ENCODE measurements at places on chromosomes 1 and 21.
A peak's percentile ranks its signal among the peaks of the same experiment; 100 is the strongest.

- no peak for DNase-seq
- H3K27me3 ChIP-seq: no peaks in the 10 kb centered on the region
- H3K4me3 ChIP-seq: no peak overlapping the region
- no peak overlapping the region for H3K27ac ChIP-seq
- peaks cover 5% of the 10 kb centered on the region for H3K4me1 ChIP-seq
These were observed 243.4 kb downstream of the NUF2 start for GRCh38 chr1:163565166-163565565.

DNA sequence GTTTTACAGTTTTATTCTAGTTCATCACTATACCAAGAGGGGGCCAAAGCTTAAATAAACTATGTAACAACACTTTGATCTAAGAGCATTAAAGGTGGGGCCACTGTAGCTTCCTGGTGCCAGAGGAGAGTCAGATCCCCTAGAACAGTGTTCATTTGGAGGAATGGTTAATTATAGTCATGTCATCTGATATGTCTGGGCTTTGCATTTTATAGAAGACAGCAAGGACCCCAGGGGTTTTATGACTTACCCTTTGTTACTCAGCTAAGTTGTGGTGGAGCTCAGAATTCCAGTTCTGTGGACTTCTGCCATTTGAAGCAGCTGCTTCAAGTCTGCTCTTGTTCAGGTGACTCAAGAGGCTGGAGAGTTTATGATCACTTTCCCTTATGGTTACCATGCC lies 16.7 kb downstream of the KDM4A start:
- no peaks in the 10 kb centered on the region for H3K4me1 ChIP-seq
- DNase-seq: no peak
- H3K4me3 ChIP-seq: no peak overlapping the region
- no peaks in the 10 kb centered on the region for H3K27me3 ChIP-seq
- H3K36me3 ChIP-seq: peaks cover 96% of the 10 kb centered on the region

DNA sequence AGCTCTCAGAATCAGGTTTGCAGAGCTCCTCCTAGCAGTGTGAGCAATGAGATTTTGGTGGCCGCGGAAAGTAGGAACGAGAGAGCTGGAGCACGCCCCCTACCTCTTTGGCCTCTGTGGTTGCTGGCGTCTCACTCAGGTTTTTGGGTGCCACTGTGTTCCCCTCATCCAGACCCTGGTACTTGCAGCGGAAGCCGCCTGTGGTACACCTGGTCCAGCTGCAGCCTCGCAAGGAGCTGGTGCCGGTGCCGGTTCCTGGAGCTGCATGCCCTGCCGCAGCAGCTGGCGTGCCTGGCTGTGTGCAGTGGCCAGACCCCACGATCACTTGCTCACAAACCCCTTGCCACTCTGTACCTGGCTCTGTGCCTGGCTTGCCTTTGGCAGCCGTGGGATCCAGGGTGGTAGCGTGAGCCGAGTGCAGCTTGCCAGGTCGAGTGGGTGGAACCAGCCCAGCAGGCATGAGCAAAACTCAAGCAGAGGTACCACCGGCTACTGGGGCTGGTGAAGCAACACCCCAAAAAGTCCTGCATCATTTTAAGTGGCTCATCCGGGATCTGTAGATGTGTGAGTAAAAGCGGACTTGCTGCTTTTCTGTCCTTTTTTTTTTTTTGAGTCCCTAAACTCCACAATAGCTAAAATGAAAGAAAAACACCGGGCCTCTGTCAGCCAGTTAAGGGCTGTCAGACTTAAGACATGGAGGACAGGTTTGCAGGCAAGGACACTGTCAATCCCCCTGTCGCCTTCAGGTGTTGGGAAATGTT lies 844.9 kb downstream of the KCNT2 start:
- H3K4me1 ChIP-seq: no peaks in the 10 kb centered on the region
- no peak overlapping the region for H3K4me3 ChIP-seq
- H3K27me3 ChIP-seq: no peaks in the 10 kb centered on the region
- no peak overlapping the region for H3K27ac ChIP-seq
- peak; percentile 44 for DNase-seq

- H3K4me3 ChIP-seq: no peak overlapping the region
- DNase-seq: no peak
- no peak overlapping the region for H3K27ac ChIP-seq
- H3K27me3 ChIP-seq: no peaks in the 10 kb centered on the region
These were observed 341.0 kb upstream of the USP24 start for GRCh38 chr1:55555956-55556725.

DNA sequence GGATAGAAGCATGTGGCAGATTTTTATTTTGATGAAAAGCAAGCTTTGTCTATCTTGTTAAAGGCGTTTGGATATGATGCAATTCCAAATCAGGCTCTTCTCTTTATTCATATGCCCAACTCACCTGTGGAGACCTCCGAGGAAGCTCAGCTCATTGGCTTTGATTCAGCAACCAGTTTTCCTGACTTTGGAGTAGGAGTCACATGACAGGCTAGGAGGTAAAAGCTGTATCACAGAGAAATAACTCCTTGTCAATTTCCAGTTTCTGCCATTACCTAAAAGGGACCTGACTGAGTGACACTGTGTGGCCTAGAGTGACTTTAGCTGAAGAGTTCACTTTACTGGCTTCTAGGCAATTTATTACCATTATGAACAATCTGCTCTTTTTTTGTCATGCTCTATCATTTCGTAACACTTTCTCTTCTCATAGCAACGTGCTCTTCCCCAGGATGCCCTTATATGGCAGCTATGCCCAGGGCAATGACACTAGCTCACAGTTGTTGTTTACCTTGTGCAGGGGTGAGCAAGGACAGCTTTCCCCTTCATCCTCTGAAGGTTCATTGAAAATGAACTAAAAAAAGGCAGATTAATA lies 107.2 kb downstream of the KCNK1 start:
- H3K27ac ChIP-seq: no peak overlapping the region
- no peak overlapping the region for H3K4me3 ChIP-seq
- no peaks in the 10 kb centered on the region for H3K27me3 ChIP-seq
- H3K4me1 ChIP-seq: no peaks in the 10 kb centered on the region
- peaks cover 3% of the 10 kb centered on the region for H3K36me3 ChIP-seq

- H3K36me3 ChIP-seq: no peaks in the 10 kb centered on the region
- H3K4me1 ChIP-seq: no peaks in the 10 kb centered on the region
- no peak overlapping the region for H3K4me3 ChIP-seq
- DNase-seq: no peak
- no peak overlapping the region for H3K27ac ChIP-seq
These were observed 1.7 kb downstream of the RLF start for GRCh38 chr1:40162753-40163441.

DNA sequence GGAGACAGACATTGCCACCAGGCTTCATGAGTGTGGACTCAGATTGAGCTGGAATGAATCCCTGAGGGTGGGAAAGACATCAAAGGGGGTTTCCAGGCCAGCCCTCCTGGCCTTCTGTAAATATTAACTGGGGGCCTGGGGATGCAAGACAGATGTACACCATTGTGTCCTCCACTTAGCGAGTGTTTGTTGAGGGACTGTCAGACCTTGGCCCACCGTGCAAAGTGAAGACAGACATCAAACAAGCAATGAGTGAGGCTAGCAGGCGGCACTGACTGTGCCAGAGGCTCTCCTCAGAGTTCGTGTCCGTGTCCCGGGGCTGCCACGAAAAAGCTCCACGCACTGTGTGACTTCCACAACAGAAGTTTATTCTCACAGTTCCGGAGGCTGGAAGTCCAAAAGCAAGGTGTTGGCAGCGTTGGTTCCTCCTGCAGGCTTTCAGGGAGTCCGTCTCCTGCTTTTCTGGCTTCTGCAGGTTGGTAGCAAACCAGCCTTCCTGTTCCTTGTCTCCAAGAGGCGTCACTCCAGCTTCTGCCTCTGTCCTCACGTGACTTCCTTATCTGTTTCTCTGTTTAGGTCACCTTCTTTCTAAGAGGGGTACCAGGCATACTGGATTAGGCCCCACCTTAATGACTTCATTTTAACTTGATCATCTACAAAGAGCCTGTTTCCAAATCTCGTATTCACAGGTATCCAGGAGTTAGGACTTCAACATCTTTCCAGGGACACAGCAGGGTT lies 59.1 kb downstream of the DISP3 start:
- no peaks in the 10 kb centered on the region for H3K27me3 ChIP-seq
- no peak for DNase-seq
- H3K36me3 ChIP-seq: no peaks in the 10 kb centered on the region
- no peak overlapping the region for H3K4me3 ChIP-seq
- H3K27ac ChIP-seq: no peak overlapping the region

DNA sequence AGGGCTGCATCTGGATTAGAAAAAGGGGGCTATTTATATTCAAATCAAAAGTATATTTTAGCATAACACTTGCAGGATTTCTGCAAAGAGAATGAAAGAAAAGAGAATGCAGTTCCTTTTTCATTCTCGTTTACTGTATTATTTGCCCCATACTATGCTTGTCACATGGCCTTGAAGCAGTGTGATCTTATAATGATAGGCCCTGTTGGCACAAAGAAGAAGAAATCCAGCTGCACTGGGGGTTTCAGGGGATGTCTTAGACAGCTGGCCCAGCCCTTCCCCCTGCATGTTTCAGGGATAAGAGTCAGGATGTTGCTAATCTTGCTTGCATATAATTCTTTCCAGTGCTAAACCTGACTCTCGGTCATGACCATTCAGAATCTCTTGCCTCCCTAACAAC lies 369.5 kb downstream of the SEC16B start:
- H3K36me3 ChIP-seq: no peaks in the 10 kb centered on the region
- no peak overlapping the region for H3K4me3 ChIP-seq
- no peak for DNase-seq
- H3K4me1 ChIP-seq: no peaks in the 10 kb centered on the region

DNA sequence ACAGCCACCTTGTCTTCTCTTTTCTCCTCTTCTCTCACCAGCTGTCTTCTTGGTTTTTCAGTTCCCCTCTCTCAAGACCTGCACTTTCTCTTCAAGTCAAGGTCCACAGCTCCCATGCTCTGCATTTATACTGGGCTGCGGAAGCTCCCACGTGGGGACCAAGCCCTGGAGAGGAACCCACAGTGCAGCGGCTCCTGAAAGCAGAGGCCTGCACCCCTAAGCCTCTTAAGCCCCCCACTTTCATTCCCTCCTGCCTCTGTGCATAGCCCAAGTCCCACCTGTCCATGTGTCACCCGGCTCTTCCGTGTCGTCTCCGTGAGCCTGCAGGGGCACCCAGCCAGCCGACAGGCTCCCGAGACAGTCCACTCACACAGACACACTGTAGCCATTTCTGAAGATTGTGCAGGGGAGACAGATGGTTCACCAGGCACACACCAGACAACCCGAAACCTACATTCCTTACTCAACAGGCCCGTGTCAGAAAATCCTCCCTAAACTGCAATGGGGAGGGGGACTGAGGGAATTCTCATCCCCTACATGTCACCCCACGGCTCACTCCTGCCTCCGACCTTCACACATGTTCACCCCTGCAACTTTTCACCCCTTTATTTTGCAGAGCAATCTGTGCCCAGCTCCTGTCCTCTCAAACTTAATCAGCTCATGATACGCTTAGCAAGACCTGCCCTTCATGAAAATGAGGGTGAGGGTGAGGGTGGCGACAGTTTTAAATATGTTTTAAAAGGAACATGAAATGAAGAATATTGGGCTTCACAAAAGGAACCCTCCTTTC lies 6.3 kb downstream of the MX2 start:
- no peaks in the 10 kb centered on the region for H3K36me3 ChIP-seq
- H3K4me3 ChIP-seq: no peak overlapping the region
- no peaks in the 10 kb centered on the region for H3K4me1 ChIP-seq
- no peaks in the 10 kb centered on the region for H3K27me3 ChIP-seq
- H3K27ac ChIP-seq: no peak overlapping the region

GRCh38 chr21:38927776-38928175 lies 122.0 kb downstream of the ETS2 start:
- H3K36me3 ChIP-seq: no peaks in the 10 kb centered on the region
- H3K4me1 ChIP-seq: no peaks in the 10 kb centered on the region
- no peak overlapping the region for H3K27ac ChIP-seq
- no peak overlapping the region for H3K4me3 ChIP-seq

- H3K4me3 ChIP-seq: no peak overlapping the region
- H3K27me3 ChIP-seq: no peaks in the 10 kb centered on the region
- DNase-seq: no peak
- H3K27ac ChIP-seq: no peak overlapping the region
- peaks cover 3% of the 10 kb centered on the region for H3K4me1 ChIP-seq
These were observed 77.5 kb upstream of the PLD5 start for GRCh38 chr1:242602001-242602400.

DNA sequence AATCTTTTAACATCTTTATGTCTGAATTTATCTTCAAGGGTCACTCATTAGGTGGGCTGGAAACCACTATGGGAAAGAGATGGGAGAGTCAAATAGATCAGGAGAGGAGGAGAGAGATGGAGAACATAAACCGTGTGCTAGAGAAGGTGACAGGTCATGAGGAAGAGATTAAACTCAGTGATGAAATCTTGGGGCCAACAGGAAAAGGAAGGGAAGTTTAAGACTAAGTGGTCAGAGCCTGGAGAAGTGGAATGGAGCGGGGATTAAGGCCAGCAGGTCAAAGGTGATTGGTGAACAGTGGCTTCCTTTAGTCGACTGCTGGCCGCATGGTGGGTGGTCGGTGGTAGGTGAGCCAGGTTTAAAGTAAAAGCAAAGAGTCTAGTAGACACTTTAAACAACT lies 169.3 kb upstream of the IVNS1ABP start:
- no peaks in the 10 kb centered on the region for H3K36me3 ChIP-seq
- no peak for DNase-seq
- no peak overlapping the region for H3K27ac ChIP-seq

DNA sequence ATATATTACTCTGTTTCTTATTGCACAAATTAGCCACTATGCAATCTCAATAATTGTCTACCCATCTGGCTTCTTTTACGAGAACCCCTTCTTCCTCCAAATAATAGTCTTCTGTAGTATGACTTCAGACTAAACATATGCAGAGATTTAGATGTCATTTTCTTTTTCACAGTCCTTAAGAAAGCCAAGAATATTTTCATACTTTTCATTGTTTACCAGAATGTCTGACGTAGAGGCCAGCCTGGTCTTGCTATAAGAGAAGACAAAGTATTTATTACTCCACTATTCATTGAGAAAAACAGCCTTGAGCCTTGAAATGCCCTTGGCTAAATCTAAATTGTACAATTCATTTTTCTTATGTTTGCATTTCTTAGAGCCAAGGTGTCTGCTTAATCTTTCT lies 714.9 kb upstream of the CXADR start:
- H3K36me3 ChIP-seq: no peaks in the 10 kb centered on the region
- H3K4me1 ChIP-seq: no peaks in the 10 kb centered on the region
- no peaks in the 10 kb centered on the region for H3K27me3 ChIP-seq
- no peak for DNase-seq
- no peak overlapping the region for H3K4me3 ChIP-seq
- H3K27ac ChIP-seq: no peak overlapping the region

DNA sequence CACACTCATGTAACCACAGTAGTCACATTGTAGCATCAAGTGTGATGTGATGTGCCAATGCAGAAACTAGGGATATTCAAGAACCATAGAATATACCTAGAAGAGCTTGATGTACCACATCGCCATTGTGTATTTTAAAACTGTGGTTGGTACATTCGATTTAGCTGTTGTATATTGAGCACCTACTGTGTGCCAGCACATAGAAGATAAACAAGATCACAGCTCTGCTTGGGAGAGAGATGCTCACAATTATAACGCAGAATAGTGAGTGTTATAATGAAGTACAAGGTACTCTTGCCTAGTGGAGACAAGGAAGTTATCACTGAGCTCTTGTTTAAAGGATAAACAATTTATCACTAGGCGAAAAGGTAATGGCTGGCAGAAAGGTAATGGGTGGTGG lies 4.7 kb downstream of the BTF3L4 start:
- H3K4me1 ChIP-seq: no peaks in the 10 kb centered on the region
- H3K36me3 ChIP-seq: peaks cover 74% of the 10 kb centered on the region
- no peak overlapping the region for H3K4me3 ChIP-seq
- H3K27ac ChIP-seq: no peak overlapping the region
- no peak for DNase-seq
- H3K27me3 ChIP-seq: no peaks in the 10 kb centered on the region
